Small intestine (tissue), 16 donors: ENCODE measurements at places on chromosomes 6 and 20.
A peak's percentile ranks its signal among the peaks of the same experiment; 100 is the strongest.

GRCh38 chr6:153790048-153790447 lies 249.0 kb upstream of the OPRM1 start:
- peak; percentile 35 for DNase-seq

DNA sequence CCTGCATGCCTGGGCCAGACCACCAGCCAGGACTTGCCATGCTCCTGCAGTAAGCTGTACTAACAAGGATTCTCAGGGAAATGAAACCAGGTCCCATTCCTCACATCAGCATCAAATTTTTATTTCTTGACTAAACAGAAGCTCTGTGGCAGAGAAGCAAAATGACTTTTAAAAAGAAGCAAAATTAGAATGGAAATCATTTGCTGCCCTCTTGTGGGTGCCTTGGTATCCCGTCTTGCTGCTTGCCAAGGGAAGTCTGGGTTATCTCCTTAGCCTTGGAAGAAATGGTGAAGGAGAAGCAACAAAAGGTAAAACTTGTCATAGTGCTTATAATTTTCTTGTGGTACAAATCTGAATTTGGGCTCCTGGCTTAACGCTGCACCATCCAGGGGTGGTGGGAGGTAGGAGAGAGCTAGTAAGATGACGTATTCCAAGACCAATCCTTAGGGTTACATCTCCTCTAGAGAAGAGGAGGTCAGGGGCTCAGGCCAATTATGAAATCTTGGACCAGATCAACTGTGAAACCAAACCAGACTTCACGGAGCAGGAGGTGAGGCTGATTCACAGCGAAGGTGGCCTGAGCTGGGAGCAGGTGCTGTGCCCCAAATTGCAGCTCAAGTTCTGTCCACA lies 107.5 kb downstream of the FAXC start:
- DNase-seq = peak; percentile 4

- no peak for DNase-seq
Measured at GRCh38 chr20:64129146-64129782, 21.9 kb upstream of the NPBWR2 start.

GRCh38 chr6:11700118-11700718 lies 78.4 kb downstream of the ADTRP start:
- DNase-seq = peak; percentile 63

GRCh38 chr6:121770943-121771342 lies 335.5 kb downstream of the GJA1 start:
- peak; percentile 32 for DNase-seq
